ENCODE measurements at places on chromosomes 13 and 19.
A peak's percentile ranks its signal among the peaks of the same experiment; 100 is the strongest.

DNA sequence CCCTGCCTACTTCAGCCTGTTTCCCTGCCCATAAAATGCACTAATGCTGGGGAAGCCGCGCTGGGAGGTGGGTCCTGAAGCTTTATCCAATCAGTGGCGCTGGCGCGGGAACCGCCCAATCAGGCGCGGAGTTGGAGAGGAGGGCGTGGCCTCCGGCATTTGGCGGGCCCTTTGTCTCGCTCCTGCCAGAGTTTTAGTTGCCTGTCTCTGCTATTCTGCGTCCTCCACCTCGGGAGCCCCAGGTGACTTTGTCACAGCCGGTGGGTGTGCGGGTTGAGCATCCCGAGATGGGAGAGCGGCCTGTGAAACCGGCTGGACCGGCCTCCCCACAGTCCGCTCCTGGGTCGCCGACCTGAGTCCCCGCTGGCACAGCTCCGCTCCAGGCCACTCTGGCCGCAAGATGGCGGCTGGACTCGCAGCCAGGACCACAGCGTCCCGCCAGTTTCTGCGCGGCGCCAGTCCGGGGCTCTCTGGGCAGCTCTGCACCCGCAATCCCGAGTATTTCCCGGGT lies 30.7 kb upstream of the ZNF429 start:
- DNase-seq: no peak

DNA sequence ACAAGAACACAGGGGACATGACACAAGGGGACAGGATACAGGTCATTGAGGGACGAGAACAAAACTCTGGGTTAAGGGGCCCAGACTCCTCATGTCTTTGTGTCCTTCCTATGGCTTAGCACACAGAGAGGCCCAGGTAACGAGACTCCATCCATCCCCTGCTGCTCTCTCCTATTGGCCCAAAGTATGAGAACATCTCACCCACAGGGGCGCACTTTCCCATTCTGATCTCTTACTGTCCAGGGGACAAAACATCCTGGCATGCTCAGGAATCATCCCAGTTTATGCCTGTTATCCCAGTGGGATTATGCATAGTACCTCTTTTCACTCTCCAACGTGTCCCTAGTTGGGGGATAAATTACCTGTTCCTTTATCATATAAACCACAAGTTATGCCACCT lies 19.2 kb downstream of the C13orf42 start:
- DNase-seq: no peak

DNA sequence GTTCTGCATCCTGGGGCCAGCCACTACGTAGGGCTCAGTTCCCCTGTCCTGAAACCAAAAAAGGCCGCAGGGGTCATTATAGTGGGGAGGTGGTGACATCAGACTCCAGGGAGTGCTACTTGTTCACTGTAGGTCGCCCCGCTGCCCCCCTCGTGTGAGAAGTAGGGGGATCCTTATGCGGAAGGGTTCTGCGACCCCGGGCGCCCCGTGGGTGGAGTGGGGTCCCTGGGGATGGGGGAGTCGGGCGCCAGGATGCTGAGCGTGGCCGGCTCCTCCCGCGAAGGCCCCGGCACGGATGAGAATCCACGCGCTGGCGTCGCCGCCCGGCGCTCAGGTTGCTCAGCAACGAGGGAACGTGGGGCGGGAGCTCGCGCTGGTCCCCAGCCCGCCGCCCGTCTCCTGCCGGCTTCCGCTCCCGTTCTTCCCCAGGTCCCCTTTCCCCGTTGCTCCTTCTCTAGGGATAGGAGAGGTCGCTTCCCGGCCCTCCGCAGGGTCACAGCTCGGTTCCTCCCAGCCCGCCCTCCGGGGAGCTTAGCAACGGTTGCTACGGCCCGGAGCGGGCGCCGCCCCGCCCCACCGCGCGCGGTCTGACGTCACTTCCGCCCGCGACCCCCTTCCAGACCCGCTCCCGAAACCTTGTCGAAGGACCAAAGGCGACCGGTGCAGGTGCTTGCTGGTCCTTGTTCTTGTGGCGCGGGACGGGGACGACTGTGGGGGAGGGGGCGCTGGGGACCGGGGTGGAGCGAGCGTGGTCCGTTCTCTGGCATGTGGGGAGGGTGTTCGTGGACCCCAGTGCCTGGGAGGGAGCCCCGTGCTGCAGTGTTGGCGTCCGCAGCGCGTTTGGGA lies at the start of gene NAT14:
NAT14 (plus strand) TSS at position 596 of the 846 bp plus-strand sequence. CDS start 521 bp downstream, outside the sequence.
- DNase-seq: no peak

- no peak for DNase-seq
Measured at GRCh38 chr19:55091955-55092354, 16.3 kb downstream of the EPS8L1 start.

DNA sequence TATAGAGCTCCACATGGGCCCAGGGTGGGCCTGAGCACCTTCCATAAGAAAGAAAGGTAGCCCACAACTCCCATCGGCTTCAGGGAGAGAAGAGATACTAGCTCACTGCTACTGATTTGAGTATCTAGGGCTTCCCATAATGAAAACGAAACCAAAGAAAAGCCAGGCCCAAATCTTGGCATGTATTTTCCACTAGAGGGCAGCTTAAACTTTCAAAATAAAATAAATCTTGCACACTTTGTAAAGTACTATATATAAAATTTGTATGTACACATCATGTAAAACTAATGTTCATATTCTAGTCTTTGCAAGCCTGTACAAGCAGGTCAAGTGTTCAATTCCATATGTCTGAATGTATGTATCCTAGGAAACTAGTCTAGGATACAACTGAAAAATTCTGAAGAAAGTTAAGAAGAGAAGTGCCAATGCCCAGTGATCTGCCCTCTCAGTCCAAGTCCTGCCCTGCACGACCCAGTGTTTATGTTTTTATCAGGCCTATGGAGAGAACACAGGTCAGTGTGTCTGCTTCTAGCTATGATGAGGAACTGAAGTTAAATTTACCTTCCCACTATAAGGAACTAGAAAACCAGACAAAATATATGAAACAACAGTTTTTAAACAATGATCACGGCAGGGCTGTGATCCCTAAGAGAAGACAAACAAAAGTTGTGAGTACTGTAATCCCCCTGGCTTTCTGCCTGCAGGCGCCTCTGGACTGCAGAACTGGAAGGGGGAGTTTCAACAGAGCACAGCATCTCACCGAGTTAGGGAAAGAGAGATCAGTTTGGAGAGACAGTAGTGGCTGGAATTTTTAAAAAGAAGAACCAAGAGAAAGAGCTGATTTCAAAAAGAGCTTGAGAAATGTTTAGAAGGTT lies 475.7 kb downstream of the UQCRFS1 start:
- peak; percentile 46 for DNase-seq

- no peak for DNase-seq
Measured at GRCh38 chr19:35088131-35088913, 27.3 kb upstream of the FXYD3 start.

DNA sequence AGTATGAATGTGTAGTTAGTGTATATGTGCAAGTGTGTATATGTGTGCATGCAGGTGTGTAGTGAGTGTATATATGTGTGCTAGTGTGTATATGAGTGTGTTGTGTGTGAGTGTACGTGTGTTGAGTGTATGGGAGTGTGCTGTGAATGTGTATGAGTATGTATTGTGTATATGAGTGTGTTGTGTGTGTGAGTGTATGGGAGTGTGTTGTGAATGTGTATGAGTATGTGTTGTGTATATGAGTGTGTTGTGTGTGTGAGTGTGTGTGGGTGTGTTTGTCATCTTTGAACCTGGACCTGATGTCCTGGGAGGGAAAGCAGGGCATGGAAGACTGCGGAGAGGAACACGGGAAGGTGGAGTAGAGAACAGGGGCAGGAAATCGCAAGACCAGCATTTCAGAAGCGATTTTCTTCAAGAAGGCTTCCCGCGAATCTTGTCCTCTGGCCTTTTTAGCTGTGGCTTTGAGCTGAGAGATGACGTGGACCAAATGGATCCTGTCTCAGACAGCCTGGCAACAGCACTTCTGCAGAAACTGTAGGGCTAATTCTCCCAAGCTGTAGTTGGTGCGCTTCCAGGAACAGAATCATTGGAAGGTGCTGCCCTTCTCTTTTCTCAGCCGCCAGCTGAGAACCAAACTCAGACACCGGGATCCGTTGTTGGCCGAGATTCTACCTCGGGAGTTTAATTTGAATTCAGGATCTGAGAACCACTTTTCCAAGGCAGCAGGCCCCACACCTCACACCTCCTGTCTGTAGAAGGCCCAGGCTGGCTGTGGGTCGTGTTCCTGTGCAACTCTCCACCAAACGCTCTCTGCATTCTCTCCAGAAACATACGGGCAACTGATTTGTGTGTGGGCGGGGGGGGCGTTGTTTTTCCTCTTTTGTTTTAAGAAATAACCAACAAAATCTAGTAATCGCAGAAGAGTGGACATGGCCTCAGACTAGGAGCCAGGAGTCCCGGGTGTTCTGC lies 94.7 kb upstream of the RAP2A start:
- no peak for DNase-seq

DNA sequence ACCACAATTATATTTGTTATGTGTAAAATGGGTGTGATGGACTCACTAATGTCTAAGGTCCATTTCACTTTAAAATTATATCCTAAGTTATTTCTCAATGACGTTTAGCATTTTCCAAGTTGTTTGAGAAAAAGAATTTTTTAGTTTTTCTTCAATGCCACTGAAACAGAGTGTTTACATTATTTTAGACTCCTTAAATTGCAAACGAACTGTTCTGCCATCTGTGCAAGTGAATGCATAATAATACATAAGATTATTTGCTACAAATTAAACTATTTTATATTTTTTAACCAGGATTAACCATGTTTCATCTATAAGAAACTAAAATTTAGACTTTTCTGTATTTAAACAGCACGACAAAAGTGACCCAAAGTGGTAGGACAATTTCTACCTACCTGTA lies 425.4 kb downstream of the NDFIP2 start:
- no peak for DNase-seq

GRCh38 chr13:39955560-39955959 lies 300.1 kb downstream of the COG6 start:
- DNase-seq: no peak

DNA sequence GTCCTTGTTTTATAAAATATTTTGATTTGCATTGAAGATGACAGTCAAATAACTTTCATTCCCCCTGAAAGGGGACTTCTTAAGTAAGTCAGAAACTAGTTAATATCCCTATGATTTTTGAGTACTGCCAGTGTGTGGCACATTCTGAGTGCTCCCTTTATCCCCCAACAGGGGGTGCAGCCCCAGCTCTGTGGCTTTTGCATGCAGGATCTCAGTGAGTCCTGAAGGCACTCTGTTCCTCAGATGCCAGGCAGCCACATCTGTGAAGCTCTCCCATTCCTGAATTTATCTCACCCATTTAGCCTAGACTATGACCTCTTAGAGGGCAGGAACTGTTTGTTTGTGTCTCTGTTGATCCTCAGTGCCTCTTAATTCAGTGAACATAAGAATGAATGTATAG lies 123.1 kb downstream of the CDK8 start:
- DNase-seq: no peak

DNA sequence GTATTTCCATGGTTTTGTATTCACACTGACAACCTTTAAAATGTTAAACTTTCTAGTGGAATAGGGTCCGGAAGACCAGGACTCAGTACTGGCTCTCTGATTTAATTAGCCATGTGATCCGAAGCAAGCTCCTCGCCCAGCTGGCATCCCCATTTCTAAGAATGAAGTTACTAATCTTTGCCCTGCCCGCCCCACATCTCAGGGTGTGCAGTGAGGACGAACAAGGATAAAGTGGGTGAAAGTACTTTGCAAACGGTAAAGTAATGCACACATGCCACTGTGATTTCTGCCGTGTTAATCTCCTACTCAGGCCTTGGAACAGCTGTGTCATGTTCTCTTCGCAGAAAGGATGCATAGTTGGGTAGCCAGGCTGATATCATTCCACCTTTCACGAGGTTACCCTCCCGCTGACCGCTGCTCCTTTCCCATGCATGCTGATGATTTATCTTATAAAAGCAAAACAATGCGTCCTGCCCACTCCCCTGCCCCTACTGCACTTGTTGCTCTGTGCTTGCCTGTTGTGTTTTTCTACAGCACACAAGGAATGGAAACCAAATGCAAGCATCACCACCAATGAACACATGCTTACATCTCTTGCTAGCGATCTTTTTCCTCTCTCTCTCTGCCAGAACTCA lies 539.0 kb downstream of the EFNB2 start:
- no peak for DNase-seq

GRCh38 chr19:52665529-52665928 lies 27.4 kb upstream of the ZNF83 start:
- DNase-seq: no peak

DNA sequence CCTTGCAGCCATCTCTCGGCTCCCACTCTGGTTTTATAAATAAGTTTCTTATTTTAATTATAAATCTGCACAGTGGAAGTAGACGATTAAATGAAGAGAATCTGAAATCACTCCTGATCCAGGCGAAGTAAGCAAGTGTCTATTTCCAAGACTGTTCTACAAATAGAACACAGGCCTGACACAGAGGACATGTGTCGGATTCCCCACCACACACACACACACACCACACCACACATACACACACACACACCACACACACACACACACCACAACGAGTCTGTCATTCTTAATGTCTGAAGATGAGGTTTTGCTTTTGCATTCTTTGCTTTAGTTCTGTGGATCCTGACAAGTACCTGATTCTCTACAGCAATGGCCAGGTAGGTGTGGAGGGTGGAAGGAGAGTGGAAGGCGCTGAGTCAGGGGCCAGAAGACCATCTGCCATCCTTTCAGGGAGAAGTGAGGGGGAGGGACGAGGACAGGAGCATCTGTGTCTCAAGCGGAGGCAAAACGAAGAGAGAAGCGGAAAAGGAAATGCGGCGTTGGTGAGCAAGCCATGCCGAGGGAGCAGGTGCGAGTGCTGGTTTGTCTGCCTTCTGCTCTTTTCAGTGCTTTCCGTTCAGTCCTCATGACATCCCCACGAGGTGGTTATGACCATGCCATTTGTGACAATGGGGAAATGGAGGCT lies 110.2 kb downstream of the TEX26 start:
- no peak for DNase-seq

DNA sequence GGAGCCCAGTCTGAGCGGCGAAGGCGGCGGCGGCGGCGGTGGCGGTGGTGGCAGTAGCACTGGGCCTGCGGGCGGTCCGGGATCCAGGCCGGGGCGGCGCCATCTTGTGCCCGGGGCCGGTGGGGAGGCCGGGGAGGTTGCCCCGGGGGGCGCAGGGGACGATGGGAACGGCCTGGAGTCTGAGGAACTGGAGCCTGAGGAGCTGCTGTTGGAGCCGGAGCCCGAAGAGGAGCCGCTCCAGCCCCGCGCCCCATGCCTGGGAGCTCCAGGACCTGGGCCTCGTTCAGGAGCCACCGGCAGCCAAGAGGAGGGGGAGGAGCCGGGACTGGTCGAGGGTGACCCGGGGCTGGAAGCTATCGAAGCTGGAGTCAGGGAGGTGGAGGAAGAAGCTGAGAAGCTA lies 11.6 kb downstream of the ZNF28 start:
- DNase-seq: no peak

Data from LNCaP clone FGC (cell line).